ENCODE measurements at places on chromosomes 6 and 20. TPM values are rescaled to one million over a fixed set of nuclear protein-coding genes. Genes with fewer than 3 reads are reported as not detected.

GRCh38 chr6:138988469-138988834, 399 bp upstream of the REPS1 start:
- peak overlapping the region; percentile 36 for H3K27ac ChIP-seq
- peaks cover 15% of the 10 kb centered on the region for H3K4me1 ChIP-seq
- H3K36me3 ChIP-seq: no peaks in the 10 kb centered on the region
- H3K27me3 ChIP-seq: no peaks in the 10 kb centered on the region
- no peak for DNase-seq
- peak overlapping the region; percentile 96 for H3K4me3 ChIP-seq

DNA sequence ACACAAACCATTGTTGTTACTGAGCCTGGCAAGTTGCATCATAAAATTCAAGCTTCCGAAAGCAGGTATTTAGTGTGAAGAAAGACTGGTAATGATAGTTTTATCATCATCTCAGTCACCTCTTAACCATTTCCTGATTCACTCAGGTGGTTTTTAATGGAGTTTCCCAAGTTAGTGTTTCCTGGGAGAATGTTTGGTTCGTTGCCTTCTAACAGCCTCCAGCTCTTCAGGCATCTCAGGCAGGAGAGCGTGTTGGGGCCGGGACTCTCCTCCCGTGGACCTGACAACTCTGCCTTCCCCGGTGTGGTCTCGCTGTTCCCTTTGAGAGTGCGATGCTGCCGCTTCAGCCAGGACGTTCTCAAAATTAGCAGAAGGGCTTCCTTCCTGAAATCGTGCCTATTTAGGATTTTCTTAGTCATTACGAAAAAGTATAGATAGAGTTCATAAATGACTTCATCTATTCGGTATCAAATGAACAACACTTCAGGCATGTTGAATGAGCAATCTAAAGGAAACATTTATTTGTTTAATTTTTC, 105.0 kb upstream of the QKI start:
- H3K4me3 ChIP-seq: no peak overlapping the region
- DNase-seq: no peak
- peaks cover 2% of the 10 kb centered on the region for H3K27me3 ChIP-seq
- no peak overlapping the region for H3K27ac ChIP-seq

TBX18 gene
- not detected for total RNA-seq

- no peaks in the 10 kb centered on the region for H3K36me3 ChIP-seq
- no peaks in the 10 kb centered on the region for H3K27me3 ChIP-seq
- H3K4me1 ChIP-seq: no peaks in the 10 kb centered on the region
- H3K27ac ChIP-seq: no peak overlapping the region
- no peak overlapping the region for H3K4me3 ChIP-seq
- DNase-seq: no peak
These were observed 63.0 kb upstream of the MRAP2 start for GRCh38 chr6:83970582-83970981.

DNAH8 gene
- total RNA-seq: not detected

DNA sequence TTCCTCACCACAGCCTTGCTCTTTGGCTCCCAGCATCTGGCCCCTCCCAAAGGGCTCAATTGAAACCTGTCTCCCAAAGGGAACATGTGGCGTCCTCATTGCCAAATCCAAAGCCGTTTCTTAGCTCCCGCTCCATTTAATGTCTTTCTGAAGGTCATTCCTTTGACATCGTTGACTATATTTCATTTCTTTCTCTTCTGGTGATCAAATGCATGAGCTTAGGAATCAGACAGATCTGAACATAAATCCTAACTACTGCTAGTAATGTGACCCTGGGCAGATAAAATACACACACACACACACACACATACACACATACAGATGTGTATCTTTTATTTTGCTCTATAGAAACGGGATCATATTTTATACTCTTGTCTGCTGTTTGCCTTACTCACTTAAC, 964.7 kb upstream of the FLRT3 start:
- no peaks in the 10 kb centered on the region for H3K4me1 ChIP-seq
- no peak for DNase-seq
- no peaks in the 10 kb centered on the region for H3K36me3 ChIP-seq
- H3K27me3 ChIP-seq: no peaks in the 10 kb centered on the region
- H3K27ac ChIP-seq: no peak overlapping the region

DNA sequence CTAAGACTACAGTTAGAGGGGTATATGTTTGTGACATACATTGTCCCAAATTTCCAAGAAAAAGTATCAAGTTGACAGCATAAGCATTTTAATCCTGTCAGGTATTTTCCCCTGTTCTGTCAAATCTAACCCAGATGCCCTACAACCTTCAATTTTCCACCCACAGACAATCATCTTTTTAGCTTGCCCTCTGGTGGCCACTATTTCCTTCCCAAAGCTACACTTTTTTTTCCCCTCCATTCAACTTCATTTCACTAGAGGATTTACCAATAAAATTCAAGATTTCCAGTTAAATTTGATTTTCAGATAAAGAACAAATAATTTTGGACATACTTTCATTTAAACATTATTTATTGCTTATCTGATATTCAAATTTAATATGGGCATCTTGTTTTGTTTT, 286.6 kb downstream of the TENT5A start:
- no peak for DNase-seq
- H3K36me3 ChIP-seq: no peaks in the 10 kb centered on the region
- no peaks in the 10 kb centered on the region for H3K27me3 ChIP-seq
- no peak overlapping the region for H3K4me3 ChIP-seq
- no peaks in the 10 kb centered on the region for H3K4me1 ChIP-seq

DNA sequence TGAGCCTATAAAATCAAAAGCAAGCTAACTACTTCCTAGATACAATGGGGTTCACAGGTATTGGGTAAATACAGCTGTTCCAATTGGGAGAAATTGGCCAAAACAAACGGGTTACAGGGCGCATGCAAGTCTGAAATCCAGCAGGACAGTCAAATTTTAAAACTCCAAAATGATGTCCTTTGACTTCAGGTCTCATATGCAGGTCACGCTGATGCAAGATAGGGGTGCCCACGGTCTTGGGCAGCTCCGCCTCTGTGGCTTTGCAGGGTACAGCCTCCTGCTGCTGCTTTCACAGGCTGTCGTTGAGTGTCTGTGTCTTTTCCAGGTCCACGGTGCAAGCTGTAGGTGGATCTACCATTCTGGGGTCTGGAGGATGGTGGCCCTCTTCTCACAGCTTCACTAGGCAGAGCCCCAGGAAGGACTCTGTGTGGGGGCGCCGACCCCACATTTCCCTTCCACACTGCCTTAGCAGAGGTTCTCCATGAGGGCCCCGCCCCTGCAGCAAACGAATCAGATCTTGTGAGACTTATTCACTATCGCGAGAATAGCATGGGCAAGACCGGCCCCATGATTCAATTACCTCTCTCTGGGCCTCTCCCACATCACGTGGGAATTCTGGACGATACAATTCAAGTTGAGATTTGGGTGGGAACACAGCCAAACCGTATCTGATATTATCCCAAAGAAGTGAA, 11.9 kb upstream of the SMIM29 start:
- no peak overlapping the region for H3K4me3 ChIP-seq
- H3K36me3 ChIP-seq: no peaks in the 10 kb centered on the region
- H3K4me1 ChIP-seq: no peaks in the 10 kb centered on the region
- DNase-seq: no peak
- no peaks in the 10 kb centered on the region for H3K27me3 ChIP-seq

- no peak overlapping the region for H3K4me3 ChIP-seq
- DNase-seq: no peak
- H3K36me3 ChIP-seq: no peaks in the 10 kb centered on the region
- H3K27me3 ChIP-seq: peaks cover 6% of the 10 kb centered on the region
These were observed 1.2 kb downstream of the DDR1 start for GRCh38 chr6:30885481-30885998.

CBLN4 gene
- not detected for total RNA-seq

GRCh38 chr6:156982168-156982567, 205.0 kb downstream of the ARID1B start:
- no peaks in the 10 kb centered on the region for H3K36me3 ChIP-seq
- no peak for DNase-seq
- H3K27ac ChIP-seq: no peak overlapping the region
- H3K27me3 ChIP-seq: no peaks in the 10 kb centered on the region

- no peak overlapping the region for H3K27ac ChIP-seq
- DNase-seq: no peak
- peaks cover 3% of the 10 kb centered on the region for H3K4me1 ChIP-seq
- H3K36me3 ChIP-seq: no peaks in the 10 kb centered on the region
- no peaks in the 10 kb centered on the region for H3K27me3 ChIP-seq
- no peak overlapping the region for H3K4me3 ChIP-seq
These were observed 45.6 kb upstream of the FYN start for GRCh38 chr6:111918825-111919224.

C4A gene
- total RNA-seq: 8.2 TPM

SNRPB gene
- total RNA-seq: 160 TPM

GRCh38 chr20:32040142-32040953, 11.7 kb upstream of the HCK start:
- H3K27ac ChIP-seq: peak overlapping the region; percentile 8
- H3K4me3 ChIP-seq: no peak overlapping the region
- H3K4me1 ChIP-seq: peaks cover 7% of the 10 kb centered on the region

DNA sequence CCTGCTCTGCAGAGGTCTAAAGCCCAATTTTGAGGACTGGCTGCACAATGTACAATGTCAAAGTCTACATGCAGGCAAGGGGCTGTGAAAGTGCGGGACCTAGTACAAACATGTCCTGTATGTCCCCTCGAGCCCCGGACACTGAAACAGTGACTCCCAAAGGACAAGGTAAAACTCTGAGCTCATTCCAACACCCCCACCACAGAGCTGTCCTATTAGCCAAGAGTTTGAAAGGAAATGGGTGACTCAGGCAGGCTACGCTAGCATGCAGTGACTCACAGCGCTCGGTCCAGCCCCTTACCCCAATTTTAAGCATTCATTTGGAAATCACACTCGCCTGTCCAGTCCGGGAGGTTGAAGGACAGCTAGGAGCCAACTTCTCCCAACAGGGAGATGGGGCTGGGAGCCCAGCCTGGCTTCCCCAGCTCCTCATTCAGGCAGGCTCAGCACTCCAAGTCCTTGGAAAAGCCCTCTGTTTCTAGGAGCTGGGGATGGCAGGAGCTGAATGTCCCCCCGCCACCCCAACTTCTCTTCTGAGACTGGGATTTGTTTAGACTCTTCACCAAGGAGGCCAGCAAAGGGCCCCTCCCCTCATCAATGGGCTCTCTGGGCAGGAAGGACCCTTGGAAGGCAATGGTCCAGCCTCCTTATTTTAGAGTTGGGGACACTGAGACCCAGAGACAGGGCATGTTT, 3.9 kb downstream of the SDC4 start:
- H3K36me3 ChIP-seq: no peaks in the 10 kb centered on the region
- no peak overlapping the region for H3K4me3 ChIP-seq
- no peak for DNase-seq
- peaks cover 20% of the 10 kb centered on the region for H3K4me1 ChIP-seq
- no peak overlapping the region for H3K27ac ChIP-seq
- no peaks in the 10 kb centered on the region for H3K27me3 ChIP-seq

DNA sequence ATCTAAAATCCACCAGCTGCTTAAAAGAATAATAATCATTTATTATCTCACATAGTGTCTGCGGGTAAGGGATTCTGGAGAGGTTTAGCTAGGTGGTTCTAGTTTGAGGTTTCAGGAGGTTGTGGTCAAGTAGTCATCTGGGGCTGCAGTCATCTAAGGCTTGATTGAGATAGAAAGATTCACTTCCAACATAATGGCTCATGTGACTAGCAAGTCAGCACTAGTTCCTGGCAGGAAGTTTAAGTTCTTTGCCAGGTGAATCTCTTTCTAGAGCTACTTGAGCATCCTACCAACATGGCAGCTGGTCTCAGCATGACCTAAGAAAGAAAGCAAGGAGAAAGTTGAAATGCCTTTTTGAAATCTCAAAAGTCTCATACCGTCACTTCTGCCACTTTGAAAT, 128.8 kb downstream of the EDN1 start:
- no peaks in the 10 kb centered on the region for H3K4me1 ChIP-seq
- no peak overlapping the region for H3K27ac ChIP-seq
- no peaks in the 10 kb centered on the region for H3K36me3 ChIP-seq
- no peaks in the 10 kb centered on the region for H3K27me3 ChIP-seq
- no peak for DNase-seq

CD93 gene
- 8.0 TPM for total RNA-seq

SLC35D3 gene
- total RNA-seq: not detected

DNA sequence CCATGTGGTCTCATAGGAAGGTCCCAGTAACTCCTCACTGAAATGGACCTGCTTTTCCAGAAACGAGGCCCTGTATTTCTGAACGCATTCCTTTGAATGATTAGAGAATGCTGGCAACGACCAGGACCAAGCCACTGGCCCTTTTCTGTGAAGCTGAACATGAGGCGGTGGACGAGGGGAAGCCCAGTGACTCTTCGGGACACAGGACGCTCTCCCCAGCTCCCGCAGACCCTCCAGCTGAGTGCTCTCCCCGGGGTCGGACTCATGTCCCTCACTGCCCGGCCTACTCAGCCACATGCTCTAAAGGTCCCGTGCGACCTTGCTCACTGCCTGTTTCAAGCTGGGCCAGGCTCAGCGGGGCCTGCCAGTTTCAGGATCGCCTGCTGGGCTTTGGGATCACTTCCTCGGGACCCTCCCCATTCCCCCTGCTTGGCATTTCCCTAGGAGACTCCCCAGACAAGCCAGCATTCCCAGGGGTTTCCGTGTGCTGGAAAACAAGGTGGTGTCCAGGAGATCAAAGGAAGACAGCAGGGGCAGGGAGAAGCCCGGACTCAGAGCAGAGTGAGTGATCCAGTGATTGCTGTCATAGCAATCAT, 2.6 kb upstream of the CST9 start:
- H3K4me3 ChIP-seq: no peak overlapping the region
- no peak overlapping the region for H3K27ac ChIP-seq
- no peak for DNase-seq
- no peaks in the 10 kb centered on the region for H3K27me3 ChIP-seq
- H3K36me3 ChIP-seq: no peaks in the 10 kb centered on the region
- H3K4me1 ChIP-seq: peaks cover 8% of the 10 kb centered on the region
